ENCODE measurements at places on chromosomes 1 and 21. TPM values are rescaled to one million over a fixed set of nuclear protein-coding genes. Genes with fewer than 3 reads are reported as not detected.
A peak's percentile ranks its signal among the peaks of the same experiment; 100 is the strongest.

DNA sequence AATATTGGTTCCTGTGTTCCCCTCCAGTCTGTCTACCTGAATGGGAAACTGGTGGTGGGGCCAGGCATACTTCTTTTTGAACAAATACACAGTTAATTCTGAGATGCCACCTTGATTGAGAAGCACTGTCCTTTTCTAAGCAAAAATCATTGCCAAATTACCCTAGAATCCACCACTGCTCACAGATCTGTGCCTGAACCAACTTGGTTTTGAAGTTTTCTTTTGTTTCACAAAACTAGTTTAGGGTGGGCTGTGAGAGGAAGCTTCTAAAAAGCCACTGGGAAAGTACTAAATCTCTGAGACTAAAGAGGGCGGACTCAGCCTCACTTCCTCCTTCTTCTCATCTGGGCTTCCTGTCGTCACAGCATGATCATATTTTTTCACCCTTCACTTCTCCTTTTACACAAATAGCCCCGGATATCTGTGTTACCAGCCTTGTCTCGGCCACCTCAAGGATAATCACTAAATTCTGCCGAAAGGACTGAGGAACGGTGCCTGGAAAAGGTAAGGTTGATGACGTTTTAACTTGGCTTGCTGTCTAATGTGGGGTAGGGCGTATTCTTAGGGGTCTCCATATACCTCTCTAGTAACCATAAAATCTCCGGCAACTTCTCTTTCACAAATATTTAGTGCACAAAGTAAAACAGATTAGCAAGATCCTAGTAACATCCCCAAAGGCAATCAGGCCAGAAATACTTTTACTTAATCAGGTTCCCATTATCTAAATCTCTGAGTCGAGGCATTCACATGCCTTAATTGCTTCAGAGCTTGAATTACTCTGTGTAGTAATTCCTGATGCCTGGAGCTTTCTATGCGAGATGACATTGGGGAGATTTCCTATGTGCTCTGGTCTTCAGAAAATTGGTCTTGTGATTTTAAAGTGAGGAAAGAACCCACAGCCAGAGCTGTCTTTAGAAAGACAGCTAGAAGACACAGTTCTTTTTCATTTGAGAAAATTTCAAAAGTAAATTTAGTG lies at the start of gene CD53:
CD53 (plus strand) TSS at position 404 of the 976 bp plus-strand sequence. CDS start 18,261 bp downstream, outside the sequence.
- peaks cover 54% of the 10 kb centered on the region for H3K4me1 ChIP-seq
- peak within 1 kb of the TSS; percentile 79 for H3K4me3 ChIP-seq
- H3K27ac ChIP-seq, result peak within 1 kb of the TSS; percentile 88
- no peaks in the 10 kb centered on the region for H3K36me3 ChIP-seq

- H3K36me3 ChIP-seq, result no peaks in the 10 kb centered on the region
- no peaks in the 10 kb centered on the region for H3K27me3 ChIP-seq
- no peak overlapping the region for H3K27ac ChIP-seq
- H3K4me1 ChIP-seq, result no peaks in the 10 kb centered on the region
- H3K4me3 ChIP-seq, result no peak overlapping the region
- DNase-seq, result no peak
These were observed 30.2 kb downstream of the AK4 start for GRCh38 chr1:65178235-65178634.

DNA sequence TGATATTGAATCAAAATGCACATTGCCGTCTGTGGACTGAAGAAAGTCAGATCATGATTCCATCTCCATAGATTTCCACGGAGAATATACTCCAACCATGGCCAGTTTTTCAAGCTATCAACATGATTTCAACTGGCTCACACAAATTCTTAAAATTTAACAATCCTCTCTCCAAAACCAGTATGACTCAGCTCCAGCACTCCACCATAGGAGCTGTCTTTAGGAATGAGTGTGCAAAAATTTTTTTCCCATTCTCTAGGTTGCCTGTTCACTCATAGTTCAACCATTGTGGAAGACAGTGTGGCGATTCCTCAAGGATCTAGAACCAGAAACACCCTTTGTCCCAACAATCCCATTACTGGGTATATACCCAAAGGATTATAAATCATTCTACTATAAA lies 40.8 kb downstream of the RGL1 start:
- H3K36me3 ChIP-seq, result no peaks in the 10 kb centered on the region
- H3K27me3 ChIP-seq, result no peaks in the 10 kb centered on the region
- no peak overlapping the region for H3K27ac ChIP-seq
- no peak overlapping the region for H3K4me3 ChIP-seq

- H3K4me1 ChIP-seq, result no peaks in the 10 kb centered on the region
- H3K36me3 ChIP-seq, result no peaks in the 10 kb centered on the region
- DNase-seq, result no peak
- H3K27ac ChIP-seq, result no peak overlapping the region
- no peaks in the 10 kb centered on the region for H3K27me3 ChIP-seq
These were observed 117.6 kb downstream of the PEX14 start for GRCh38 chr1:10592373-10592772.

- H3K36me3 ChIP-seq, result no peaks in the 10 kb centered on the region
- no peak overlapping the region for H3K4me3 ChIP-seq
- no peaks in the 10 kb centered on the region for H3K4me1 ChIP-seq
- H3K27ac ChIP-seq, result no peak overlapping the region
- DNase-seq, result no peak
These were observed 6.9 kb upstream of the GPR153 start for GRCh38 chr1:6267686-6268322.

GRCh38 chr1:21628798-21629393 lies 40.3 kb downstream of the RAP1GAP start:
- H3K27me3 ChIP-seq, result no peaks in the 10 kb centered on the region
- no peaks in the 10 kb centered on the region for H3K4me1 ChIP-seq
- DNase-seq, result no peak
- no peak overlapping the region for H3K4me3 ChIP-seq
- H3K36me3 ChIP-seq, result no peaks in the 10 kb centered on the region

DNA sequence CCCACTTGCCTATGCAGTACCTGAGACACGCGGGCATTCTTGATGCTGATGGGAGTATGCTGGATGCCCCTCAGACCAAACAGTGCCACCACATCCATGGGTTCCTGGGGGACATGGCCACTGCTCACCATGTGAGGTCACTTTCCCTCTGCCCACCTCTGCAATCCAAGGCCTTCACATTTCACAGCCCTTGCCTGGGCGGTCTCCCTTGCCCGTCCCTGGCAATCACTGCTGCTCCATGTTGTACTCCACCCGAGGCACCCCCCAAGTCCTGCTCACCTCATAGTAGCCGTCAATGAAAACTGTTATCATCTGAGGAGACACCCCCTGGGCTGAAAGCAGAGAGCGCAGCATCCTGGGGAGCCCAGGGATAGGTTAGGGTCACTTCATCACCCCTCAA lies 4.9 kb downstream of the POMGNT1 start:
- H3K36me3 ChIP-seq, result peaks cover 52% of the 10 kb centered on the region
- no peak for DNase-seq
- H3K27ac ChIP-seq, result no peak overlapping the region
- H3K4me3 ChIP-seq, result no peak overlapping the region

GRCh38 chr1:29689372-29690030 lies 453.2 kb downstream of the PTPRU start:
- no peak overlapping the region for H3K4me3 ChIP-seq
- no peaks in the 10 kb centered on the region for H3K4me1 ChIP-seq
- no peak for DNase-seq
- H3K27ac ChIP-seq, result no peak overlapping the region

DNA sequence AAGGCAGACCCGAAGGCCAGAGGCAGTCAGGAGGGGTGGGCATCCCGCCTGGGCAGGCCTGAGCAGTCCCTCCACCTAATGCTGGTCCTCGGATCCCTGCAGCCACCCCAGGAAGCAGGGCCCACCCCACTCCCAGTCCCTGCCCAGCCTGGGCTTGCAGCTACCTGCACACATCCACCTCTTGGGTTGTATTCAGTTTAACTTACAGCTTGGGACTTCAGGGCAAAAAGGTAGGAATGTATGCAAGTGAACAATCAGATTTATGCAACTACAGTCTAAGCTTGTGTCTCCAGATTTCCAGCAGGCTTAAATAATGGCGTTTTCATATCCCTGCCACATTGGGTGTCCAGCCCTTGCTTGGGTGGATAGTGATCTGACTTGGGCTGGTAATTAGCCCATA lies 17.4 kb downstream of the LDLRAP1 start:
- H3K27ac ChIP-seq, result peak overlapping the region; percentile 66
- no peak for DNase-seq
- H3K4me1 ChIP-seq, result peaks cover 99% of the 10 kb centered on the region
- H3K36me3 ChIP-seq, result peaks cover 30% of the 10 kb centered on the region

- H3K4me1 ChIP-seq, result no peaks in the 10 kb centered on the region
- H3K36me3 ChIP-seq, result no peaks in the 10 kb centered on the region
- DNase-seq, result no peak
- H3K4me3 ChIP-seq, result no peak overlapping the region
- no peak overlapping the region for H3K27ac ChIP-seq
These were observed 323.9 kb downstream of the DISC1 start for GRCh38 chr1:231950331-231951128.

GRCh38 chr1:82284213-82284612 lies 483.5 kb downstream of the ADGRL2 start:
- H3K4me3 ChIP-seq, result no peak overlapping the region
- no peaks in the 10 kb centered on the region for H3K36me3 ChIP-seq
- H3K27ac ChIP-seq, result no peak overlapping the region
- H3K27me3 ChIP-seq, result no peaks in the 10 kb centered on the region
- no peaks in the 10 kb centered on the region for H3K4me1 ChIP-seq

GRCh38 chr1:97680470-97680869 lies 240.4 kb downstream of the DPYD start:
- H3K4me1 ChIP-seq, result no peaks in the 10 kb centered on the region
- no peak overlapping the region for H3K4me3 ChIP-seq
- DNase-seq, result no peak
- H3K27me3 ChIP-seq, result no peaks in the 10 kb centered on the region

- no peak overlapping the region for H3K4me3 ChIP-seq
- H3K27me3 ChIP-seq, result no peaks in the 10 kb centered on the region
- no peak overlapping the region for H3K27ac ChIP-seq
These were observed 855 bp downstream of the DSCAM start for GRCh38 chr21:40846103-40846502.

- H3K27me3 ChIP-seq, result no peaks in the 10 kb centered on the region
- no peak overlapping the region for H3K4me3 ChIP-seq
- no peak overlapping the region for H3K27ac ChIP-seq
- no peak for DNase-seq
- H3K36me3 ChIP-seq, result no peaks in the 10 kb centered on the region
These were observed 60.1 kb upstream of the USP24 start for GRCh38 chr1:55275151-55275748.

GRCh38 chr1:179303200-179303785 lies 9.7 kb downstream of the SOAT1 start:
- H3K4me1 ChIP-seq, result peaks cover 38% of the 10 kb centered on the region
- DNase-seq, result no peak
- H3K27me3 ChIP-seq, result no peaks in the 10 kb centered on the region
- no peak overlapping the region for H3K4me3 ChIP-seq
- no peak overlapping the region for H3K27ac ChIP-seq

DNA sequence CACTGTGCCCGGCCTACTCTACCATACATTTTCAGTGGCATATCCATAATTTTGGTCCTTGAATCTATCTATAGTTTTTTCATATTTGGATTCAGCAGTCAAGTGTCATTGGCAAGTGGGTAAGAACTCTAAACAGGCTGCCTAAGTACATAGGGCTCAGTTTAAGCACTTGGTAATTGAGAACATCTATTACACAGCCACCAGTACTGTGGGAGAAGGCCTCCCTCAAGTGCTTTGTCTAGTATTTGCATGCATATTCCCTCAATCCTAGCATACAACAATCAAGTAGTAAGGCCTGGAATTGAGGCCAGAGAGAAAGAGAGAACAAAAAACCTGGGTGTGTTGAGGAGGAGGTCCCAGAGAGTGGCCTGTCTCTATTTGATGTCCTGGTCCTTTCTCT lies 325.2 kb downstream of the USP25 start:
- H3K4me1 ChIP-seq, result no peaks in the 10 kb centered on the region
- DNase-seq, result no peak

DNA sequence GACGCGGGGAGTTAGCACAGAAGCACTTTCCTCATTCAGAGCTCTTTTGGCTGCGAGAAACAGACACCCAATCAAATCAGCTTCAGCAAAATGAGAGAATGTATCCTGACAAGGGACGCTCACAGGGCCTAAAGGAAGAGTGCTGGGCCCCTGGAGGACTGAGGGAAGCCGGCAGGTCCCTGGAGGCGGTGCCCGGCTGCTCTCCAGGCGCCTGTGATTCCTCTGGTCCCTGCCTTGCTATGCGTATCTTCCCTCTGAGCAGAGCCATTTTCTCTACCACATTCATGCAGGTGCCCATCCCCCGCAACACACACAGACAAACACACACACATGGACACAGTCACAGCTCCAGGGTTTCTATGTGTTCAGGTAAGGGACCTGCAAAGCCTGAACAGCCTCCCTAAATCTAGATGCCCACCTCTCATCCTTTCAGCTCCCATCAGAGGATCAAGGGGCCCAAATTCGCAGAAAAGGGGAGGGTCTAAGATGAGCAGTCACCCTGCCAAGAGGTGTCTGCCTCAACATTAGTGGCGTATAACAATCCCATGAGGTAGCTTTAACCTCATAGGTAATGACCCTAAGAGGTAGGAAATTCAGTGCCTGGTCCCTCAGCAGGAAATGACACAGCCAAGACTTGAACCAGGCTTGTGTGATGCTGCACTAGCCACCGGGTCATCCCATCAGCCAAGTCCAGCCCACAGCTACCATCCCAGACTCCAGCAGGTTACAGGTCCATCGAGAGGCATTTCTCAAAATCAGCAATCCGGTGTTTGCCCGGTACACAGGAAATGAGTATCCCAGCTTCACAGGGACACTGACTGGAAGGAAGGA lies 29.0 kb downstream of the PTAFR start:
- DNase-seq, result no peak
- H3K4me3 ChIP-seq, result no peak overlapping the region
- H3K27me3 ChIP-seq, result no peaks in the 10 kb centered on the region
- H3K36me3 ChIP-seq, result no peaks in the 10 kb centered on the region

GRCh38 chr1:179322557-179322956 lies 29.0 kb downstream of the SOAT1 start:
- peaks cover 5% of the 10 kb centered on the region for H3K36me3 ChIP-seq
- peaks cover 10% of the 10 kb centered on the region for H3K4me1 ChIP-seq
- no peak overlapping the region for H3K27ac ChIP-seq
- no peaks in the 10 kb centered on the region for H3K27me3 ChIP-seq

DNA sequence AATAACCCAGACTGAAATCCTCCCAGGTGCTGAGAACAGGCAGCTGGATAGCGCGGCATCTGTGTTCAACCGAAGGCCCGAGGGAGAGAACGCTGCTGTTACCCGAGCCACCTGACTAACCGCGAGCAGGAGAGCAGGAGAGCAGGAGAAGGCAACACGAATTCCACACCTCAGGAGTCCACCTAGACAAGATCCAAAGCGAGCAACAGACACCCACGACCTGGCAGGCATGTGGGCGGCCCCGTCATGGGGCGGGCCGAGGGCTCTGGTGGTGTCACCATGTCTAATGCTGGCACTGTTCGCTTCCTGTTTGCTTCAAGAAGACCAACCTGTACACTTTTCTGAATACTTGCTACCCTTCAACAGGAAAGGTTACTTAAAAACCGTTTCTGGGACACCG lies 20.9 kb upstream of the SPATC1L start:
- H3K4me1 ChIP-seq, result no peaks in the 10 kb centered on the region
- DNase-seq, result no peak
- H3K4me3 ChIP-seq, result no peak overlapping the region
- H3K36me3 ChIP-seq, result peaks cover 40% of the 10 kb centered on the region

PM20D1 gene
- polyA plus RNA-seq, result 1.4 TPM

FCRL6 gene
- polyA plus RNA-seq, result 0.78 TPM

PPCS gene
- polyA plus RNA-seq, result 159 TPM

H6PD gene
- polyA plus RNA-seq, result 14.0 TPM

COL24A1 gene
- not detected for polyA plus RNA-seq

MANEAL gene
- polyA plus RNA-seq, result 0.58 TPM

LCE1C gene
- polyA plus RNA-seq, result not detected

CHI3L2 gene
- 15.6 TPM for polyA plus RNA-seq

CLDN17 gene
- not detected for polyA plus RNA-seq

GUCA2B gene
- not detected for polyA plus RNA-seq

MAEL gene
- not detected for polyA plus RNA-seq

KLF17 gene
- not detected for polyA plus RNA-seq

LIN28A gene
- not detected for polyA plus RNA-seq

SPRR2B gene
- not detected for polyA plus RNA-seq

GBP2 gene
- polyA plus RNA-seq, result 109 TPM

CTPS1 gene
- 11.6 TPM for polyA plus RNA-seq

MARK1 gene
- not detected for polyA plus RNA-seq

TEX38 gene
- polyA plus RNA-seq, result 0.25 TPM
